ENCODE measurements at places on chromosomes 4 and X.

DNA sequence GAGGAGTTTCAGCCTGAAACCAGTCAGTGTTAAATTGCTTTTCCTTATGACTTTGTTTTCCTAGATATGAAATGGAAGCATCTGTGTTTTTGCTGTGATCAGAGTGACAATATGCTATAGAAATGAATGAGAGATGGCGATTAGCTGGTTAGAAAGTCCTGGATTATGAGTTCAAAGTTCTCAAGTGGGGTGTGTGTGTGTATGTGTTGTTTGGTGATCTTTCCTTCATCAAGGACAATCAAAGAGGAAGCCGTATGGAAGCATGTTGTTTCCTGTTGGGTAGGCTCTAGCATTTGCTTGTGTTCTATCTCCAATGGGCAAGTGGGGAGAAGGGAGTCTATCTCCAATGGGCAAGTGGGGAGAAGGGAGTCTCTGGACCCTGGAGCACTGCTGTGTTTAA, 64.0 kb upstream of the STX18 start:
- DNase-seq, result no peak

DNA sequence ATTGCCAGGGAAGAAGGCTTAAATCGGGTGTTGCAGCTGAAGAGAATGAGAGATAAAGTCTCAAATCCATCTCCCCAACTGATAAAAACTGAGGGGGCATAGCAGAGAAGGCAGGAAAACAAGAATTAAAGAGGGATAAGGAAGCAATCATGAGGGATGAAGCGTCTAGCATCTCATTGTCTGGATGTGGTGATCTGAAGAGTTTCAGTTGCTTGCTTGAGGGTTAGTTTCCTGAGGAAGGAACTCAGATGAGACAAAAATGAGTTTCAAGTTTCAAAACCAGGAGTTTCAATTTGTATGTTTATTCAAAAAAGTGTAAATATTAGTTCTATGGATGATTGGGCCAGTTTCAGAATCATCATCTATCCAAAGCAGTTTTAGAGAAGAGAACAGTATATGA, 496.9 kb downstream of the RAB28 start:
- no peak for DNase-seq

- no peak for DNase-seq
Measured at GRCh38 chrX:9911487-9911886, 55.7 kb upstream of the CLDN34 start.

- DNase-seq, result no peak
Measured at GRCh38 chr4:13907255-13907751, 279.8 kb upstream of the BOD1L1 start.

DNA sequence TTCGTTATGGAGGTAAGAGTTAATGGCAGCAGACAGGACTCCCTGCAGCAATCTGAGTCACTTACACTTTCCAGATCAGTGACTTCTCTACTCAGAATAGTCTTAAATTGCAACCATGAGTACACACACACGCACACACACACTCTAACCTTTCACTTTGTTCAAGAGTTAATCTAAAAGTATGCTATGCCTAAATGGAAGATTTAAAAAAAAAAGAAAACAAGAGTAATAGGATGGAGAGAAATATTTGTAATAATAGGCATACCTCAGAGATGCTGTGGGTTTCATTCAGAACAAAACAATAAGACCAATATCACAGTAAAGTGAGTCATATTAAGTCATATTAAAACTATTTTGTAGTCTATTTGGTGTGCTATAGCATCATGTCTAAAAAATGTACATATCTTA, 969.1 kb upstream of the PCDH10 start:
- DNase-seq, result no peak
